ENCODE measurements at places on chromosomes 4 and X.

DNA sequence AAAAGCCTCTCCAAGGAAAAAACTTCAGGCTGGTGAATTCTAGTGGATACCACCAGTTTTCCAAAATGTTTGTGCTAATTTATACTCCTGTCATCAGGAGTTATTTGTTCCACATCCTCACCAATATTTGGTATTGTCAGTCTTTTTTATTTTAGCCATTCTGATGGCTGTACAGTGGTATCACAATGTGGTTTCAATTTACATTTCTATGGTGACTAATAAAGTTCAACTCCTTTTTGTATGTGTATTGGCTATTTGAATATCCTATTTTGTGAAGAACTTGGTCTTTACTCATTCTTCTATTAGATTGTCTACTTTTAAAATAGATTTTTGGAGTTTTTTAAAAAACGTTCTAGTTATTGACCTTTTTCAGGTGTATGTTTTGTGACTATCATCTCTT is 33.0 kb upstream of the FRAS1 start:
- DNase-seq: no peak

DNA sequence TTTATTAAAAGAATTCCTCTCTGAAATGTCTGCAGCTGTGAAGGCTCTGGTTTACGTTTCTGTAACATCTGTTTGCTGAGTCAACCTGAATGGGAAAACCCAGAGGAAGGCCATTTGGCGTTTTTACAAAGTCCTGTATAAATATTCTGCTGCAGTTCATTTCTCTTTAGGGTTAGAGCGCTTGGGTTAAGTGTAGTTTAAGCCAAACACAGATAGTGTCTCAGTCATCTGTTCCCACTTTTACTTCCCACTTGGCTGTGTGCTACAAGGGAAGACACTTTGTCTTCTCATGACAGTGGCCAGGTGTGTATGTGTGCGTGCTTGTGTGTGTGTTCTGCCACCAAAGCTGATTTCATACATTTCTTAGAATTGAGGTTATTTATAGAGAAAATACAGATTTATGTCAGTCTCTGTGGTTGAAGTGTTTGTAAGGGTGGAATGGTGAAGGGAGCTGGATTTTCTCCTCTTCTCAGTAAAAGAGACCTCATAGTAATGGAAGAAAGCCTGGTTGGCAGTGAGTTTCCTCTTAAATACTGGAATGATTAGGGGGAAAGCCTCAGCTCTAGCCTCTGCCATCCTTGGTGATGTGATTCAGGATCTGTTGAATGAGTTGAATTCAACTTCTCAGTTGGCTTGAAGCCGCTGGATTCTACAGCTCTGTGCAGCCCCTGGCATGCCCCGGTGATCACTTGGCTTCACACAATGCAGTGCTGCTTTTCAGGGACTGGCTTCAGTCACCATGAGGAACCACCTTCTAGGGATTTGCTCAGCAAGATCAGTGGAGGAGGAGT is 50.6 kb downstream of the JADE1 start:
- DNase-seq: no peak

- DNase-seq: no peak
These were observed 19.1 kb downstream of the GPRASP3 start for GRCh38 chrX:102739657-102740056.

GRCh38 chr4:622071-622995 is 3.0 kb upstream of the PDE6B start:
- no peak for DNase-seq

DNA sequence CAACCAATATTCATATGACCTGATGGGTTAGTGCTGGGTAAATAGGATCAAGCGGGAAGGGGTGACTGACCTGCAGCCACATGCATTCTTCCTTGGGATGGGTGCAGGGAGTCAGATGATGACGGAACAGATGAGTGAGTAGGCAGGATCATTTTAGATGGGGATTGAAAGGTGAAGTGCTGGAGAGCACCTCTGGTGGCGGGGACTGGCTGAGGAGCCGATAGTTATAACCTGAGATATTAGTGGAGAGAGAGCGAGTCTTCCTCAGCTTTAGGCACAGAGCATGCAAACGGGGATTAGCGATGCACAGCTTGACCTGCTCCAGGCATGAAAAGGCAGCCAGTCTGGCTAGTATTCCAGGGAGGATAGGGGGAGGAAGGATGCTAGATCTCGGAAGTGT is 99.1 kb downstream of the AFF1 start:
- no peak for DNase-seq

- no peak for DNase-seq
These were observed 38.5 kb downstream of the PRIMPOL start for GRCh38 chr4:184688005-184688404.

- peak; percentile 25 for DNase-seq
These were observed 204.9 kb downstream of the GBA3 start for GRCh38 chr4:22897520-22898108.

GRCh38 chr4:71550220-71551165 is 211.7 kb downstream of the SLC4A4 start:
- DNase-seq: no peak

DNA sequence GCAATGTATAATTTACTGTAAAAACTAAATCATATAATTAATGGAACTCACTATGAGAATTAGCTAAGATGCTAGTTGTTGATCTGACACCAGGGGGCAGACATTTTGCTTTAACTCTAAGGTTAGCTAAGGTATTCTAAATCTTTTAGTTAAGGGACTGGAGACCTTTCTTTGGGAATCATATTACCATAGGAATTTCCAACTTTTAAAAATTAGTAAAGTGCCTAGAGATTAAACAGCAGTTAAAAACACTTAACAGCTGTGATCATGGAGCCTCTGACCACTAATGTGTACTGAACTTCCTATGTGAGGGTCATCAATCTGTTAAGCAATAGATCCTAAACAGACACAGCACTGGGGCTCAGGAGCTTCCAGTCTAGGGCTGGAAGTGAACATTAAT is 226.6 kb downstream of the NSUN7 start:
- no peak for DNase-seq

GRCh38 chr4:105509714-105510113 is 35.9 kb upstream of the PPA2 start:
- no peak for DNase-seq

DNA sequence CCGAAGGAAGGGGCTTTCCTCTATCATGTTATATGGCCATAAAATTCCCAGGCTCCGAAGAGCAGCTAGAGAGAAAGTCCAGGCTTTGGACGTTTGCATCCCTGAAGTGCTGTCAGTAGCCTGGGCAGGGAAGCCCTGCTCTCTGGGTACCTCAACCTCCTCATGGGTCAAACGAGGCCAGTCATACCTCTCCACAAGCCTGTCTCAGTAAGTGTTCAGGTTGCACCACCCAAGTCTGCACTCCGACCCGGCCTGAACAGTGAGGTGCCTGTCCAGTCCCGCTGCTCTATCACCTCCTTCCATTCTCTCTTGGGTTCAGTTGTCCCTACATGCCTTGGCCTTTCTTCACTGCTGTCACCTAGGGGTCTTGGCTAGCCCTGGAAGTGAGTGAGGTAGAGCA is 78.9 kb downstream of the STARD8 start:
- no peak for DNase-seq

GRCh38 chrX:130086447-130087206 is 23.7 kb downstream of the ELF4 start:
- DNase-seq: peak; percentile 66

- DNase-seq: no peak
These were observed 47.9 kb downstream of the COX18 start for GRCh38 chr4:73021634-73022033.

DNA sequence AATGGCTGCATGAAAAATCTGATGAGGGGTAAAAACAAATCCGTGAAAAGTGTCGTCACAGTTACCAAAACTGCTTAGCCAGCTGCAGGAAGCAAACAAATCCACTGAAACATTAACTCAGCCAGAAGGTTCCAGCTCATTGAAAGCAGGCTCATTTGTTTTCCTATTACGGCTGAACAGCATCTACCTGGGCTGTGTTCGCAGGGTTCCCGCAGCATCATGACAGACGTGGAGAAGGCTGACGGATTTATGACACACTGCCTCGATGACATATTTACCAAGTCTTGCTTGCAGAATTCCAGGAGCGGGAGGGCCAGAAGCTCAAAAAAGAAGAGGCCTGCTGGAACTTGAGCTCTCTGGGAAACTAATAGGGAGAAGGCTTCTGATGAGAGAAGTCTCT is 781.1 kb downstream of the RAB28 start:
- DNase-seq: no peak

GRCh38 chrX:100864657-100865391 is 9.3 kb downstream of the NOX1 start:
- no peak for DNase-seq

GRCh38 chr4:186882293-186882692 is 158.6 kb upstream of the FAT1 start:
- no peak for DNase-seq

DNA sequence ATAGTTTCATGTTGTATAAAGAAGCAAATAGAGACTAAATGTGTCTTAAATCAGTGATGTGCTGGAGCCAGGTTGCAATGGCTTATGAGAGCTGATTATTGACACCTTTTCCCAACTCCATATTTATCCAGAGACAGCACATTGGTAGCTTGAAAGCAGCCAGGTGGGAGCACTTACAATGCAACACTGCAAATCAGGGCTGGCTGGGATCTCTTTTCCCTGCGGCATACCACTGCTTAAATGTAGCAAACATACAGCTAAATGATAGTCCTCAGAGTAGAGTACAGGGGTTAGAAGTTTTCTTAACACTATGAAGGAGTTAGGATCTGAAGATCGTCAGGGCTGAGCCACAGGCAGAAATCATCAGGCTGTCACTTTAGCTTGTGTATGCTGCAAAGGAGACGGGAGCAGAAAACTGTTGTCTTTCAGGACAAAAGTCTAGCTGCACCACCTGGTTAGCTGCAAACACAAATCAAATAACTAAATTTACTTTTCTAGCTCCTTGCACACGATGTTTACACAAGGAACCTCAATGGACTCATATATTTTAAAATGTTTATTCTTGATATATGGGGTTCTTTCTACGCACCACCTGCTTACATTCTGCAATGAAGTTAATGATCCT is 527.3 kb downstream of the TLL1 start:
- DNase-seq: no peak

DNA sequence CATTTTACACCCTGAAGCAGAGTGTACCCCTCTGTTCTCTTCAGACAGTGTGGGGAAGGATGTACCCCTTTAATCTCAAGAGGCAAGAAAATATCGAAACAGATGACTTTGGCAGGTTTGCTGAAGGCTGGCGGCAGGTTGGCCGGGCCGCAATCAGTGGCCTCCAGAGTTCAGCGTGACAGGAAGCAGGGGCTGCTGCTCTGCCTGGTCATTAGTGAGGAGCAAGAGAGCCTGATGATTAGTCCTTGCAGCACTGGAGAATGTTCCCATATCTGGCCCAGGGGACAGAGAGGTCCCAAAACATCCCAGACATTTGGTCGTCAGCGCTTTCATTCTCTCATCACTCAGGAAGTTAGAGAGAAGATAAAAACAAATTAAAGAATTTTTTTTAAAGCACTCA is 352.8 kb downstream of the SPRY1 start:
- DNase-seq: no peak

GRCh38 chrX:139909712-139910111 is 23.1 kb downstream of the ATP11C start:
- DNase-seq: no peak

GRCh38 chr4:113078066-113078465 is 28.6 kb downstream of the ANK2 start:
- DNase-seq: no peak

GRCh38 chr4:56752985-56753384 is 68.5 kb downstream of the SPINK2 start:
- DNase-seq: no peak

DNA sequence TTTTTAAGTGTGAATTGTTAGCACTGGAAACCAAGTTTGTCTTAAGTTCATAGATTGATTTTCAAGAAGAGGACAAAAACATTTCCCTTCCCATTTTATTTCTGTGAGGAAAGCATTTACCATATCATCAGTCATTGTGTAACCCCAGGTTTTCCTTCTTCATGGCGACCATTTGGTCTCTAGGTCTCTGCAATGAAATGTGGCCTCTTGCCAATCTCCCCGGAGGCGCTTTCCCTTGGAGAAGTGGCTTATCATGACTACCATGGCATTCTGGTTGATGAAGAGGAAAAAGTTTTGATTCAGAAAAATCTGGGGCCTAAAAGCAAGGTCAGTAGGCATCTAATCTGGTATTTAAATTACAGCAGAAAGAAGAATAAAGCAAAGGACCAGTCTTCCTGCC is 54.4 kb downstream of the ADD1 start:
- no peak for DNase-seq

- DNase-seq: no peak
These were observed 1743.9 kb downstream of the RPA4 start for GRCh38 chrX:98627645-98628044.

- DNase-seq: no peak
These were observed 51.5 kb downstream of the STARD8 start for GRCh38 chrX:68698942-68699341.

DNA sequence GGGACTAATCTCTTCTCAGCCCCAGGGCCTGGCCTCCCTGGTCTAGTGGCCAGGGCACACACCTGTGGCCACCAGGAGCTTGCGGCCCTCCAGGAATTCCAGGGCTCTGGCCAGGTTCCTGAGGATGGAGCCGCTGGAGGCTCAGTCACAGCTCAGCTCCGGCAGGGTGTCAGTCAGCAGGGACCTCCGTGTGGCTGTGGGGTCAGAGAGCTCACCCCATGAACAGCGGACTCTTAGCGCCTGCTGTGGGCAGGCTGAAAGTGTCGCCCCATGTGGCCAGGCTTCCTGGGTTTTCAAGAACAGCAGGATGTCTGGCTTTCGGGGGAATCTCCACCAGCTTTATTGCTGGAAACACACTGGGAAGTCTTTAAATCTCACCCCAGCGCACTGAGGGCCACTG is 19.3 kb upstream of the SH3TC1 start:
- DNase-seq: no peak

DNA sequence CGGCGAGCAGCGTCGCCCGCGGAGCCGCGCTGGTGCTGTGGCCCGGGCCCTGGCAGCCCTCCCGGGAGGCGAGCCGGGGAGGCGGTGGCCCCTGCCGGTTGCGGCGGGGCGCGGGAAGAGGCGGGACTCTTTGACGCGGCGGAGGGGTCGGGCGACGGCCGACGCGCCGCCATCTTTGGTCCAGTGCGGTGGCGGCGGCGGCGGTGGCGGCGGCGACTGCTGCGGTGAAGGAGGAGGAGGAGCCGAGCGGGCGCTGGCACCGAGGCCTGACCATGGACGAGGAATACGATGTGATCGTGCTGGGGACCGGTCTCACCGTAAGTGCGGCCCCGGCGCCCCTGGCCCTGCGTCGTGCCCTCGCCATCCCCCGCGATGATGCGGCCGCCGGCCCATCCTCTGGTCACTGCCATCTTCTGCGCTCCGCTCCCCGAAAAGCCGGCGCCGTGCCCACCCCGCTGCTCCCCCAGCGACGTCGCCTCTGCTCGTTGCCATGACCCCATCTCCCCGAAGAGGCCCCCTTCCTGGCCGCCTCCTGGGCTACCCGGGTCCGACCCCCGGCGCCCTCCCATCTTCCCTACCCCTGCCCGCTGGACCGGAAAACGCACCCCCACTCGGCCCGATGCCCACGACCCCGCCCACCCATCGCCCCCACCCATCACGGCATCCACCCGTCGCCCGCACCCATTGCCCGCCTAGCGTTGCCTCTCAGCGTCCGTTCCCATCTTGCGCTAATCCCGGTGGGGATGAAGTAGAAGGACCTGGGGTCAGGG is at the start of gene GDI1:
GDI1 (plus strand) TSS at position 172 of the 770 bp plus-strand sequence; CDS start at position 273, 101 bp downstream.
- DNase-seq: peak; percentile 66

- no peak for DNase-seq
These were observed 29.5 kb downstream of the MAGEB17 start for GRCh38 chrX:16196829-16197228.

GRCh38 chr4:37651781-37652377 is 34.3 kb downstream of the RELL1 start:
- DNase-seq: no peak

GRCh38 chrX:80237072-80237471 is 183.2 kb upstream of the TENT5D start:
- DNase-seq: no peak

GRCh38 chr4:68250151-68250930 is 4.8 kb upstream of the TMPRSS11B start:
- DNase-seq: peak; percentile 35
